ENCODE measurements at places on chromosomes 5 and 9. TPM values are rescaled to one million over a fixed set of nuclear protein-coding genes. Genes with fewer than 3 reads are reported as not detected.

DNA sequence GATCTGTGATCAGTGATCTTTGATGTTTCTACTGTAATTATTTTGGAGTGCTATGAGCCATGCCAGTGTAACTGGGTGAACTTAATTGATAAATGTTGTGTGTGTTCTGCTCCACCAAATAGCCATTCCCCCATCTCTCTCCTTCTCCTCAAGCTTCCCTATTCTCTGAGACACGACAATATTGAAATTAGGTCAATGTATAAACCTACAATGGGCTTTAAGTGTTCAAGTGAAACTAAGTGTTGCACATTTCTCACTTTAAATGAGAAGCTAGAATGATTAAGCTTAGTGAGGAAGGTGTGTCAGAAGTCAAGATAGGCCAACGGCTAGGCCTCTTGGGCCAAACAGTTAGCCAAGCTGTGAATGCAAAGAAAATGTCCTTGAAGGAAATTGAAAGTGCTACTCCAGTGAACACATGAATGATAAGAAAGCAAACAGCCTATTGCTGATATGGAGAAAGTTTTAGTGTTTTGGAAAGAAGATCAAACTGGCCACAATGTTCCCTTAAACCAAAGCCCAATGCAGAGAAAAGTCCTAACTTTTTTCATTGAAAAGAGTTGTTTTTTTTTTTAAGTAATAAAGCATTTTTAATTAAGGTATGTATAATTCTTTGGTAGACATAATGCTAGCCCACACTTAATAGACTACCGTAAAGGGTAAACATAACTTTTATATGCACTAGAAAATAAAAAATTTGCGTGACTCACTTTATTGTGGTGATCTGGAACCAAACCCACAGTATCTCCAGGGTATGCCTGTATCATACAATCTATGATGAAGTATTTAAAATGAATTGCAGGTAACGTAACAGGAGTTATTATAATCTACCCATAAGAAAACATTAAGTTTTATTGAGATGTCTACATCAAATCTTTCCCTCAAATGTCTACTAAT is 42.5 kb upstream of the ALDH1A1 start:
- no peak for DNase-seq

DNA sequence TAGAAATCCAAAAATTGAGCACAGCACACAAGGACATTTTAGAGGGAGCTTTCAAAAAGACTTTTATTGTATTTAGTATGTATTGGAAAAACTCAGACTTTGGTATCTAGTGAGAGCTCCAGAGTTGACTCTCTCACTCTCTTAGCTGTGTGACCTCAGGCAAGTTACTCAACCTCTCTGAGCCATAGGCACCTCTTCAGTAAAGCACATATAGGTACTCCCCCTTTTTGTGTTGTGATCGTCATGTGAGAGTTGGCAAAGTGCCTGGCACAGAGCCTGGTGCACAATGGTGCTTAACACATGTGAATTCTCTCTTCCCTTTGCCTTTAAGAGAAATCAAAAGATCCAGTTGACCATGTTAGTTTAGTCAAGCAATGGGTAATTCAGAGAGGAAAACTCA is 186.2 kb downstream of the TMEM38B start:
- DNase-seq: no peak

GRCh38 chr5:97553604-97554452 is 370.8 kb upstream of the RIOK2 start:
- no peak for DNase-seq

DNA sequence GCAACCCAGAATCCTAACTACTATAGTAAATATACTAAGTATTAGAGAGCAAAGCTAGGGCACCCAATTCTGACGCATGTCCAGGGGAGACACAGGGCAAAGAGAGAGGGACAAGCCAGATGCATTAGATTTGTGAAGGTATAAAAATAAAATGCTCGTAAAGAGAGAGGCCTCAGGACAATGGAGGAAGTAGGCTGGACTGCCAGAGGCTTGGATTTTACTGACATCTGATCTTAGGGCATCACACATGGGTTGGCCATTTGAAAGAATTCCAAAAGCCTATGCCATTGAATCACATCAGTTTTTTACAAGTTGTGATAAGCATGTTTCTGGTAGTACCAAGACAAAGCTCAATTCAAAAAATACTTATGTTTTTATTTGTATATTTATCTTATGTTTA is 149.3 kb upstream of the MSX2 start:
- no peak for DNase-seq

- DNase-seq: no peak
Observed at GRCh38 chr5:176630681-176631222, 277 bp downstream of the EIF4E1B start.

- no peak for DNase-seq
Observed at GRCh38 chr9:105439428-105439827, 8.4 kb upstream of the FSD1L start.

DNA sequence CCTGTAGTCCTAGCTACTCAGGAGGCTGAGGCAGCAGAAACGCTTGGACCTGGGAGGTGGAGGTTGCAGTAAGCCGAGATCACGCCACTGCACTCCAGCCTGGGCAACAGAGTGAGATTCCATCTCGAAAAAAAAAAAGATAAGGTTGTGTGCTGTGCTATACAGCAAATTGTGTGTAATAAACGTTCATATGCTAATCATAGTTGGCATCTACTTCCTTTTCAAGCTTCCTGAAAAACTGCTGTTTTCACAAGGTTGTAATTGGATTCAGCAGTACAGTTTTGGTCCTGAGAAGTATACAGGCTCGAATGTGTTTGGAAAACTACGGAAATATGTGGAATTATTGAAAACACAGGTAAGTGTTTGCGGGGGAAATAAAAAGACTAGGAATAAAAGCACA is 25.5 kb downstream of the OTULINL start:
- DNase-seq: no peak

DNA sequence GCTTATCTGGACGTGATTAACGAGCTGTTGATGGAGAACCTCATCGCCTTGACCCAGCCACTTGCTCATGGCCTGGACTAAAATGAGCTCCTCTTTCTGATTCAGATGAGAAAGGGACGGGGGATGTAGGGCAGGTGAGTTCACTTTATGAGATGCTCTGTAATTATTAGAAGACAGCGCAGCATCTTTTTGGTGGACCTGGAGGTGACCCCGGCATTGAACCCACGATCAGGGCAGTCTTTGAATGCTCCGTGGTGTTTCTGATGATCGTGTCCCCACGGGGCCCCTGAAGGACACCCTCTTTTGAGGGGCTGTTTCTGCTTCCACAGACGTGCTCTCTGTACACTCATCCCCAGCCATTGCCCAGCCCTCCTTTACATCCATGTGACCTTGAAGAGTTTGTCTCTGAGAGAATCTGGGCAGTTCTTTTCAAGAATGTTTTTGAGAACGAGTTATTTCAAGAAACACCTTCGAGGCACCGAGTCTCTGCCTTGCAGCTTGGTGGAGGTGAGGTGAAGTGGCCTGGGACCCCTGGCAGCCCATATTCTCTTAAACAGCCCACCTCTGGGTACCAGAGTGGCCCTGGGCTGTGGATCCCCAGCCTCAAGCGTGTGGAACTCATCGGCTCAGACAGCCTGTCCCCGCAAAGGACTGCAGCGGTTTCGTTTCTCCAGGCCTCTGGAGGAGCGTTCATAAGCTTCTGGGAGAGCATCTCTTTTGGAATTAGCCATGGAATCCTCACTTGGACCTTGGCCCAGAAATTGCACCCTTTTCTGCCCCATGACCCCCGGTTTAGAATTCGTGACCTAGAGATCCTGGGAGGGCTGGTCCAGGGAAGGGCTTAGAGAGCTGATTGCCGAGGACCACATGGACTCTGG is 50.3 kb downstream of the COL5A1 start:
- DNase-seq: no peak

DNA sequence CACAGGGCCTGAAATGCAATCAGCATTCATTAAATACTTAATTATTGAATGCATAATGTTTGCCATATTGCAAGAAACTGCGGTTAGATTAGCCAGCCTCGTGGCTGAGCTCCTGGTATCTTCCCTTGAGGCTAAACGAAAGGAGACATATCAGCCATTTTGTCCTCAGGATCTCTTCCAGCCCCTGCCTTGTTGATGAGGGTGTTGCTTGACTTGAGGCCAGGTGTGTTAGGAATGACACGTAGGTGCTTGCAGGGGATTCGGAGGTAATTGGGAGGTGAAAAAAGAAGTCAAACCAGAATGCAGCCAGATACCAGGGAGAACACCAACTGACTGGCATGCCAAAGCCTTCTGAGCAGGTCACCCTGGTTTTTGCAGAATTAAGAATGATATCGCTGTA is 12.5 kb downstream of the SH3RF2 start:
- DNase-seq: no peak

DNA sequence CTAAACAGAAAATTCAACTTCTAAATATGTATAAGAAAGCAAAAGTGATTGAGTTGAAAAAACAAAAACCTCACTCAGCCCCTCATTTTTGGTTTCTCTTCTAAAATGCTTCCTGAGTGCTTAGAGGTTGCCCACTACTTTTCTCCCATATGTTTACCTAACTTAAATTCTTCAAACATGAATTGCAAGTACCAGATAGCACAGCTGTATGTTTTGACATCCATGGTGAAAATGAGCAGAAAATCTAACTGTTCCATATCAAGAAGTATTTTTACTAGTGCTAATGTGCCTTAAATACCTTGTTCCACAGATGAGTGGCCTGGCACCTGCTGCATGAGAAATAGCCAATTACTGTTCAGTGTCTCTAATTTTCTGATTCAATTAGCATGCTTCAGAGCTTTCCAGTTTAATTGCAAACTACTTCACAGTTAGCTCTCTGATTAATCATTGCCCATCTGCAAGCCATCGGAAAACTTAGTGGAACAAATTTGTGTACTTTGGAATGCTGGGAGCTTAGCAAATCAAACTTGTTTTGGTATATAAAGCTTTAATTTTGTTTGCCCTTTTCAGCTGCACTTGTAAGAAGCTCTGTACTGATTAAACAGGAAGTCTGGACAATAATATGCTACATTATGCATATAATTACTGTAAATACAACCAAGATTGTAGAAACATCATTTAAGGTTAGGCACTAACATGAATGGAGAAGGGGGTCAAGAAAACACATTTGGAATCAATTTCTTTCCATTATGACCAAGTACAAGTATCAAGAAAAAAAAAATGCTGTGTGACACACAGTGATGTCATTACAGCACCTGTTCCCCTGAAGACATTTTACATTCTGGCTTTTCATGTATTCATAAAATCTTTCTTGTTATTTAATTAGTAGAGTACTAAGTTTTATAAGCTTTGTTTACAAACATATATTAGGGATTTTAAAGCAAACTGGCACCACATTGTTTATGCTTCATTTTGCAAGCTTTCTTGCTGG is 65.6 kb downstream of the POU5F2 start:
- no peak for DNase-seq

GRCh38 chr5:123436201-123436600 is 13.0 kb upstream of the CEP120 start:
- DNase-seq: no peak

DNA sequence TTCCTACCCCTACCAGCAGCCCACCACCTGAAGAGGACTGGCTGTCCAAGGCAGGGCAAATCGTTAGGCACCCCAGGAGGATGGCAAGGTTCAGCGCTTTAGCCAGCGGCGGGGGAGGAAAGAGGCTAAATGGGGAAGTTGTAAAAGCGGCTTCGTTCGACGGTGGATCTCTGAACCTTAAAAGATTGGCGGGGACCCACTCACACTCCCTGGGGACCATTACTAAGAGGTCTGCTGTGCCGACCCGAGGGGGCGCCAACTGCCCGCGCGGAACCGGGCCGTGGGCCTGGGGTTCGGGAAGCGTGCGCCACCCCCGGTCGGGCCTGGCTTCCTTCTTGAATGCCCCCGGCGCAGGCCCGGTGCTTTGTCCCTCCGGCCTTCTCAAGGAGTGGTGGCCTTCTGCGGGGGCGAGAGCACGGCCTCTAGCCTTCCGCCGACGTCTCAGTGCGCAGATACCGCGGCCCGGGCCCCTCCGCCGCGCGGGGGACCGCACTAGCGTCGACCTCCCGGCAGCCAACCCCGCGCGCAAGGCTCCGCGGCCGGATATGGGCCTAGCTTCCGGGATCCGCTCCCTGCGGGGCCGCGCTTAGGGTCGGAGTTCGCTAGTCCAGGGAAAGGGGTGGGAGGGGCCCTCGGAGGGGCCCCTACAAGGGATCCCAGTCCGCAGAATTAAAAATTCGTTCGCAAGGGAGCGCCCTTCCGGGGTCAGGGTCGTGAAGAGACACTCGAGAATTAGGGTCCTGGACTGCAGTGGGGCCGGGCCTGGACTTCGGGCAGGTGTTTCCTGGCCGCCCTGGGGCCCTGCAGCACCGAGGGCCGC is 10.5 kb downstream of the NR2F1-AS1 start:
- no peak for DNase-seq

GRCh38 chr5:72597456-72597948 is 90.3 kb upstream of the ZNF366 start:
- DNase-seq: no peak

DNA sequence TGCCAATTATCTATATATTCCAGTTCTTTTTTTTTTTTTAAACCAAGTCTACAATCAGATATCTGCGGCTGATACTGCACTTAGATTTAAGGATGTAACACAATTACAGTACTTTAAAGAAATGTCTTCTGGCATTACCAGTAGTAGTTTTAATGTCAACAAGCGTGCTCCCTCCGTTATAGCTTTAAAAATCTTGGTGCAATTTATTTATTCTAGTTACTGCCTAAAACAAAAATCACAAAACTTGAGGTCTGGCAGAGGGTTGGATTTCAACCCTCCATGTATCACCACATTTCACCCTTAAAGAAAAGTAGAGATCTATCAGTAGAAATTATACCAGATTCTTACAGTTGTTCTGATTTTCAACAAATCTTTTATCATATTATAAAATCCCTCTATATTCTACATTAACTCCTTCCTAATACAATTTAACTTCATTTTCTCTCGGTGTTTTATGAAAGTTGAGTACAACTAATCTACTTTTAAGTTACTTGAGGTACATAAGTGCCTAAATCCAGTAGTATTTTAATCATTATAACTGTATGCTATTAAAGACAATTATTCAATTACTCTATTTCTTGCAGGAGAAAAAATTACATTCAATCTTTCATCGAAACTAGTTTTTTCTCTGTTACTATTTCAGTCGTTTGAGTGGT is 2.0 kb upstream of the RICTOR start:
- DNase-seq: no peak

DIRAS2 gene
- 5.8 TPM for total RNA-seq

HSPB3 gene
- not detected for total RNA-seq

SH3GL2 gene
- 1.1 TPM for total RNA-seq

RLN2 gene
- total RNA-seq: not detected

FAM193B gene
- total RNA-seq: 113 TPM

ABLIM3 gene
- 67.6 TPM for total RNA-seq

ADAMTS6 gene
- 3.8 TPM for total RNA-seq

EEIG1 gene
- total RNA-seq: 96.8 TPM

KCNMB1 gene
- total RNA-seq: 1.4 TPM
